Stimulated activated CD8-positive, alpha-beta memory T cell treated with anti-CD3 and anti-CD28 coated beads, Interleukin-4, amount 100 ng/mL, for 1 hour (primary cell): ENCODE measurements at places on chromosomes 13 and 19.

GRCh38 chr13:43085545-43085944 is 62.2 kb downstream of the DNAJC15 start:
- no peak for DNase-seq

DNA sequence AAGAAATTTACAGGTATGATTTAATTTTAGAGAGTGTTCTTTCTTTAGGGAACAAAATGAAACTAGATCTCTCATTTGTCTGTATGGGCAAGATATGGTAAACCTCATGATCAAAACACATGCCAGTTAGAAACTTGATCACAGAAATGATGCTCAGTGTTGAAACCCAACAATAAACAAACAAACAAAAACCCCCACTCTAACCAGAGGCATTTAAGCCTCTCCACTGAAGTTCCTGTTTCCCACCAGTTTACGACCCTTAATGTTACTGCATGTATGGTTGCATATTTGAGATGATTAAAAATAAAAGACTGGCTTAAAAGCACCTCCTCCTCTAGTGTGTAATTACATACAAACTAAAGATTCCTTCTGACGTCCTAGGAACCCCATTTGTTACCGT is 293.3 kb upstream of the MAB21L1 start:
- no peak for DNase-seq

GRCh38 chr13:49086722-49087121 is 111.0 kb downstream of the FNDC3A start:
- no peak for DNase-seq

- DNase-seq: no peak
These were observed 20.8 kb upstream of the C19orf12 start for GRCh38 chr19:29735829-29736228.

DNA sequence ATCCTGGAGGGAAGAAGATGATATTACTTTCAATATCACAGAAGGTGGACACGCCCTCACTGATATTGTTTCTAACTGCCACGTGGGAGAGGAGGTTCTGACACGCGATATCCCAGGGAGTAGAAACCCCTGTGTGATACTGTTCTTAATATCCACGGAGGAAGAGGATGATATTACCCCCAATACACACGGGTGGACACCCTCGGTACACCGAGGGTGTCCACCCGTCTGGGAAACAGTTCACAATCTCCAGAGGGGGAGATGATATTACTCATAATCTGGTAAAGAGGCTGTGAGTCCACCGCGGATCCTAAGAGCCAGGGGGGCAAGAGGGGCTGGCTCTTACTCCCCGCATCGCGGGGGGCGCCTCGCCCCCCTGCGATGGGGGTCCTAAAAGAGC is 29.7 kb upstream of the RGCC start:
- DNase-seq: no peak

DNA sequence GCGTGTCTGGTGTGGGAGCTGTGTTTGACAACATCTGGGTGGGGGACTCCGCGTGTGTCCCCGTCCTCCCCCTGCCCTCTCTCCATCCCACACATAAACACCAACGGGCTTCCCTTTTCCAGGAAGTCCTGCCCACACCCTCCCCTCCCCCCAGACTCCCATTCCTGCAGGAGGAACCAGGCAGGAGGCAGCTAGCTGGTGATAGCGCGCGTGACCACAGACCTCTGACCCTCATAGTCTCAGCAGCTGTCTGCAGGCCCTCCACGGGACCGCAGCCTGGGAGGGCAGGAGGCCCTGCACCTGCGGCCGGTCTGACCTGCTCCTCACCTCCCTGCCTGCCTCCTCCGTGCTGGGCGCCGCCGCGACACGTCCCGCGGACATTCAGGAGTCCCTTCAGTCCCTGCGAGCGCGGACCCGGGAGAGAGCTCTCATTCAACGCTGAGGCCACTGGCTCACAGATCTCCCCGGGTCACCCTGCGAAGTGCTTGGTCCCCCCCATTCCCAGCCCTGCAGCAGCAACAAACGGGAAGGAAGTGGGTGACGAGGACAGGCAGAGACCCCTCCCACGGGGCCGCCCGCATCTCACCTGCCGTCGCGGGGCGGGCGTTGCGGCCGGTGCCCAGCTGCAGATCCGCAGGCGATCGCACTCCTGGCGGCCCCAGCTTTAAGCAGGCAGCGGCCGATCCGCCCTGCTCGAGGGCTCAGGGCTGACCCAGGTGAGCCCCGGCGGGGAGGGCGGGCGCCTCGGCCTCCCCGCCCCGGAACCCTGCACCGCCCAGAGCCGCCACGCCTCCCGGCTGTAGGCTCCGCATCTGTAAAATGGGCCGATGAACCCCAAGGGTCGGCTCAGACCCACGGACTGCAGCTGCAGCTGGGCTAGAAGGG is 1.1 kb upstream of the ACP5 start:
- no peak for DNase-seq

GRCh38 chr13:105462098-105462497 is 1073.4 kb downstream of the EFNB2 start:
- no peak for DNase-seq

GRCh38 chr13:105232006-105232405 is 1303.5 kb downstream of the EFNB2 start:
- no peak for DNase-seq

- DNase-seq: no peak
These were observed 964 bp downstream of the PCDH17 start for GRCh38 chr13:57632276-57633140.

DNA sequence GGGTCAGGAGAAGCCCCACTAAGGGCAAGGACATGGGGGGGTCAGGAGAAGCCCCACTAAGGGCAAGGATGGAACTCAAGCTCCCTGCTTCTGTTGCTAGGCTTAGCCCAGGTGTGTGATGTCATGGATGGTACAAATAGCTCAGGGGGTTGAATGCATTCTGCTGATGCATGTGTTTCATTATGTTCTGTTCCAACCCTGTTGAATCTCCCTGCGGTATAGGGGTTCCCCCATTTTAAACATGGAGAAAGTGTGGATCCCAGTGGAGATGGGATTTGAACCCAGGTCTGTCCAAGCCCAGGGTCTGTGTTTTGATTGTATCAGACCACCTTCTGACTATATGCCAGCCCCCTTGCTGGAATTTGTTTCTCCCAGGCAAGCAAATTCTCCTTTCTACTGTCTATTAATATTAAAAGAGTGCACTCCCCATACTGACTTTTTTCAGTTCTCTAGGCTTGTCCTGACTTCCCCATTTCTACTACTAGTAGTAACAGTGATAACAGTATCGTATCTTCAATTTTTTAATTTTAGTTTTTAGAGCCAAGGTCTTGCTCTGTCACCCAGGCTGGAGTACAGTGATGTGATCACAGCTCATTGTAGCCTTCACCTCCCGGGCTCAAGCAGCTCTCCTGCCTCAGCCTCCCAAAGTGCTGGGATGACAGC is 6.7 kb downstream of the ZNF865 start:
- no peak for DNase-seq
